ENCODE measurements at places on chromosomes 5 and 9.

DNA sequence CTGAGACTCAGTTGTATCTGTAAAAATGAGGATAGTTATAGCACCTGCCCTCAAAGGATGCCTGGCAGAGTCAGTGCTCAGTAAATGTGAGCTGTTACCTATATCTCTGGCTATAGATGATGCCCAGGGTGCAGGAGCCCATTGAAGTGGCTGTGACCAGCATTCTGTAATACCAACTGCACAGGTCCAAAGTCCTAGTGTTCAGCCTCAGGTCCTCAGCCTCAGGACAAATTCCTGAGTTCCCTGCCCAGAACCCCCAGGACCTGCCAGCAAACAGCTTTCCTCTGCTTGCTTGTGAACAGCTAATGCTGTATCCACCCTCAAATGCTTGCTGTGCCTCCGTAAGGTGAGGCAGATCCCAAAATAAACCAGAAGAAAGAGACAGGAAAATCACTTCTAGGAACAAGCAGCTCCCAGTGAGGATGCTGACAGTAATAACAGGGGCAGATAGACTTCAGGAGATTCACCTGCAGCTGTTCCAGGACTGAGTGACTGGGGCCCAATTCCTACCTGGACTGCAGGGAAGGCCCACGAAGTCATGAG is 80.8 kb downstream of the SIL1 start:
- DNase-seq: no peak

GRCh38 chr5:170179626-170180025 is 53.2 kb upstream of the C5orf58 start:
- no peak for DNase-seq

DNA sequence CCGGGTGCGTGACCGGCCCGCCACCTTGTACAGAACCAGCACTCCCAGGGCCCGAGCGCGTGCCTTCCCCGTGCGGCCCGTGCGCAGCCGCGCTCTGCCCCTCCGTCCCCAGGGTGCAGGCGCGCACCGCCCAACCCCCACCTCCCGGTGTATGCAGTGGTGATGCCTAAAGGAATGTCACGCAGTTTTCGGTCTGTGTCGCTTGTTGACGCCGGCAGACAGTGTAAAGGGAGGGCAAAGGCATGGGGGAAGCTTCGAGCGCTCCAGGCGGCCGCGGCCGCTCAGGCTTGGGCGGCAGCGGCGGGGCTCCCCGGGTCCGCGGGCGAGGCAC is 1.3 kb downstream of the LRRC26 start:
- DNase-seq: no peak

DNA sequence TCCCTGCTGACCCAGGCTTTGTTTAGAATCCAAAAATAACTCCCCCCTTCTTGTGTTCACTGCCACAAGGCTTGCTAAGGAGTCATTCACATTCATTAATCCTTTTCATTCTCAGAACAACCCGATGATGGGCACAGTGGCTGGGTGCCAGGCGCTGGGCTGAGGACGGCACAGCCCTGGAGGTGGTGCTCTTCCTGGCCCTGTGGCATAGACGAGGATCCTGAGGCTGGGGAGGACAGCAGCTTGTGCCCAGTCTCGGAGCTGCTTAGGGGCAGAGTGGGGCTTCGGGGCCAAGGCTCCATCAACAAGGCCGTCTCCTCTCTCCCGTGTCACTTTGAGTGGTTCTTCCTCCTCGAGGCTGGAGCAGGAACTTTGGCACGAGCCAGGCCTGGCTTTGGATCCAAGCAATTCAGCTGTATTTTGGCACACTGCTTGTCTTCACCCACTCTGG is 166.7 kb downstream of the TTLL11 start:
- DNase-seq: no peak

- DNase-seq: no peak
These were observed 123.3 kb upstream of the TMEM161B start for GRCh38 chr5:88391991-88392390.

DNA sequence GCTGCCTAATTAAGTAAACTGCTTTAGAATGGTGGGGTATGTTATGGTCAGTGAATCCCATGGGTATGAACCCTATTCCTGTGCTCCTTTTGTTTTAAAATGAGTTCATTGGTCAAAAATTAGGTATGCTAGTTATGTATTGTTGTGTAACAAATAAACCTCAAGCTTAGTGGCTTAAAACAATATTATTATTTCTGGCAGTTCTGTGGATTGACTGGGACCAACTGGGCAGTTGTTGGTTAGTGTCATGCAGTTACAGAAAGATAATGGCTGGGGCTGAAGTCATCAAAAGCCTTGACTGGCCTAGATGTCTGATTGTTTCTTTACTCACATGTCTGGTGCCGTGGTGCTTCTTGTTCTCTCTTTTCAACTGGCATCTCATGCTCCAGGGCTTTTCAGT is 8.9 kb upstream of the PTAR1 start:
- DNase-seq: no peak

GRCh38 chr5:157132281-157132612 is 10.4 kb downstream of the MED7 start:
- no peak for DNase-seq

DNA sequence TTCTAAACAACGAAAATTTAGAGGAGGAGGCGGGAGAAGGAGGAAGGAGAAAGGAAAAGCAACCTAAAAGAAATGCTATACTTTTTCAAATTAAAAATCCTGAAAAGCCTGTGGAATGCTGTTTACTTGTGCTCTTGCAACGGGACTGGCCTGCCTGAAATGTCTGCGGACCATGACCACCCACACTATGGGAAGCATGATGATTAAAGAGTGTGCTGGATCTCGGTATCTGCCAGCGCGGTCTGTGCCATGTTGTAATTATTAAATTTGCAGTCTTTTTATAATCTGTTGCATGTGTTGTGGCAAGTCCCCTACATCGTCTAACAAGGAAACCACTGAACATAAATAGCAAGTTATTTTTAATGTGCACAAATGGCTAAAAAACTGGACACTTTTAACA is 111.4 kb downstream of the FANCC start:
- DNase-seq: no peak

DNA sequence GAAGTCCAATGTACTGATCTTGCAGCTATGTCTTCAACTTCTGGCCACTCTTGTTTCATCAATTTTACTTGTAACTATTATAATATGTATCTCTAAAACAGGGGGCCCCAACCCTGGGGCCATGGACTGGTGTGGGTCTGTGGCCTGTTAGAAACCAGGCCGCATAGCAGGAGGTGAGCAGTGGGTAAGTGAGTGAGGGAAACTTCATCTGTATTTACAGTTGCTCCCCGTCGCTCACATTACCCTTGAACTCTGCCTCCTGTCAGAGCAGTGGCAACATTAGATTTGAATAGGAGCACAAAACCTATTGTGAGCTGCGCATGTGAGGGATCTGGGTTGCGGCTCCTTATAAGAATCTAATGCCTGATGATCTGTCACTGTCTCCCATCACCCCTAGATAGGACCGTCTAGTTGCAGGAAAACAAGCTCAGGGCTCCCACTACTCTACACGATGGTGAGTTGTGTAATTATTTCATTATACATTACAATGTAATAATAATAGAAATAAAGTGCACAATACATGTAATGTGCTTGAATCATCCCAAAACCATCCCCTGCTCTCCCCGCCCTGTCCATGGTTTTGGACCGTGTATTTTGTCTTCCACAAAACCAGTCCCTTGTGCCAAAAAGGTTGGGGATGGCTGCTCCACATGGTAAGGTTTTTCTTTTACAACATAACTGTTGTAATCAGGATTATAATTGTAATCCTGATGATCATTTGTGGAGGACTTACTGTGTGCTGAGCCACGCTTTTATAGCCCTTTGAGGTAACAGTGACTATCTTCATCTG is 26.9 kb upstream of the SH3PXD2B start:
- DNase-seq: no peak

DNA sequence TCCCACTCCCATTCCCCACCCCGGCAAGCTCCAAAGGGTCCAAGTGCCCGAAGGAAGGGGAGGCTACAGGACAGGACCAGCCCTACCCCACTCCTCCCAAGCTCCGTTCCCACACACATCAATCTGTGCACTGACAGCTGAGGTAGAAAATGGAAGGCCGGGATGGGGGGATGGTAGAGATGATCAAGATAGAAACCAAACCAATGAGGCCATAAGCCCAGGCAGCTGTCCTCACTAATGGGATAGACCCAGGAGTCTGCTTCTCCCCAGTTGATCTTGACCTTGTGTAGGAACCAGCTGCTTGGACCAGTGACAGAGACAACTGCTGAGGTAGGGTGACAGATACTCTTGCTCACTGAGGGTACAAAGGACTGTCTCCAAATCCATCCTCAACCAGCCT is 38.6 kb downstream of the B4GALT1 start:
- no peak for DNase-seq

DNA sequence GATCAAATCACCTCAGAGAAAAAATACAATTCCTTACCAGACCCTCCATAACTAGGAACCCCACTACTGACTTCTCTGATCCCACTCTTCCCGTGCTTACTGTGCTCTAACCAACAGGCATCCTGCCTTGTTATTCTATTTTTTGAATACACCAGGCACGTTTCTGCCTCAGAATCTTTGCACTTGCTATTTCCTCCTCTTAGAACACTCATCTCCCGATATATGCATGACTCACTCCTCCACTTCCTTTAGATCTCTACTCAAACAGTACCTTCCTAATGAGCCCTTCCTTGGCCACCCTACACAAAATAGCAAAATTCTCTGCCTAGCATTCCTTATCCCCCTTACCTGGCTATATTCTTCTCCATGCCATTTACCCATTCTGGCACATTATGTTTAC is 43.9 kb downstream of the MAPKAP1 start:
- DNase-seq: no peak

DNA sequence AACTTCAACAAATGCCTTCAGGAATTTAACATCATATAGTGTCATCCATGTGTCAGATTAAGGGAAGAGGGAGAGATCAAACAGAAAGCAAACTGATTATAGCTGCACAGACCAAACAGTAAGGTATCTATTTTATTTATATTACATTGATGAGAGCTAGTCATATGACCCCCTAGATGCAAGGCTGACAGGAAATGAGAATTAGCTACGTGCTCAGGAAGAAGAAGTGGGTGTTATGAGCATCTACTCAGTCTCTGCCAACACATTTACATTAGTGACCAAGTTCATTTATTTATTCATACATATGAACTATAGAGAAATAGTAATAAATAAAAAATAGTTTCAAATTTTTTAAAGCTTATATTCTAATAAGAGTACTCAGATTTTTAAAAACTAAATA is 787.3 kb downstream of the KCTD16 start:
- DNase-seq: no peak

DNA sequence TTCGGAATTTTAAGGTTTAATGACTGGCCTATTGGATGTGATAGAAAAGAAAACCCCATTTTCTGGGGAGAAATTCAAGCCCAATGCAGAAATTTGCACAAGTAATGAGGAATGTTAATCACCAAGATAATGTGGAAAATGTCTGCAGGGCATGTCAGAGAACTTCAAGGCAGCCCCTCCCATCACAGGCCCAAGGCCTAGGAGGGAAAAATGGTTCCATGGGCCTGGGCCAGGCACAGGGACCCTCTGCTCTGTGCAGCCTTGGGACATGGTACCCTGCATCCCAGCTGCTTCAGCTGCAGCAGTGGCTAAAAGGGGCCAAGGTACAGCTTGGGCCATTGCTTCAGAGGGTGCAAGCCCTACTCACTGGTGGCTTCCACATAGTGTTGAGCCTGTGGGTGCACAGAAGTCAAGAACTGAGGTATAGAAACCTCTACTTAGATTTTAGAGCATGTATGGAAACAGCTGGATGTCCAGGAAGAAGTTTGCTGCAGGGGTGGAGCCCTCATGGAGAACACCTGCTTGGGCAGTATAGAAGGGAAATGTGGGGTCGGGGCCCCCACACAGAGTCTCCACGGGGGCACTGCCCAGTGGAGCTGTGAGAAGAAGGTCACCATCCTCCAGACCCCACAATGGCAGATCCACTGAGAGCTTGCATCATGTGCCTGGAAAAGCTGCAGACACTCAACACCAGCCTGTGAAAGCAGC is 12.2 kb downstream of the FBXO10 start:
- DNase-seq: no peak

- no peak for DNase-seq
These were observed 371.1 kb downstream of the SPOCK1 start for GRCh38 chr5:137128012-137128411.

GRCh38 chr5:38835887-38836286 is 9.9 kb upstream of the OSMR start:
- no peak for DNase-seq

GRCh38 chr5:112346411-112347044 is 72.5 kb downstream of the EPB41L4A start:
- no peak for DNase-seq

GRCh38 chr5:131475541-131475941 is 159.5 kb downstream of the RAPGEF6 start:
- DNase-seq: no peak

- DNase-seq: no peak
These were observed 105.1 kb downstream of the PHF2 start for GRCh38 chr9:93681269-93682154.

- DNase-seq: no peak
These were observed 131.3 kb upstream of the ADRA1B start for GRCh38 chr5:159784993-159785392.

DNA sequence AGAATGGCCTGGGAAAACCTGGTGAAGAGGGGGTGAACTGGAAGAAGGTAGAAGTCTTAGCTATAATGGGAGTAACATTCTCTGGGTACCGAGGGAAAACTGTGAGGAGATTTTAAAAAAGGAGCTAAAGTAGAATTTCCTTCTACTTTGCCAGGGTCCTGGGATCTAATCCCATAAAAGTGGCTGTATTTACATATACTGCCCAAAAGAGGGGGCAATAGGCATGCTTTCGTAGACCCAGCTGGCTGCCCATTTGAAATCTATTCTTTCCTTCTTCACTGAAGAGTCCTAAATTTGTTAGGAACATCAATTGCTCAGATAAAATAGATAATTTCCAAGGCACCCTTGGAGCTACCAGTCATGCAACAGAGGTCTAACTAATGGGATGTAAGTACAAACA is 159.2 kb downstream of the CDC42SE2 start:
- no peak for DNase-seq

DNA sequence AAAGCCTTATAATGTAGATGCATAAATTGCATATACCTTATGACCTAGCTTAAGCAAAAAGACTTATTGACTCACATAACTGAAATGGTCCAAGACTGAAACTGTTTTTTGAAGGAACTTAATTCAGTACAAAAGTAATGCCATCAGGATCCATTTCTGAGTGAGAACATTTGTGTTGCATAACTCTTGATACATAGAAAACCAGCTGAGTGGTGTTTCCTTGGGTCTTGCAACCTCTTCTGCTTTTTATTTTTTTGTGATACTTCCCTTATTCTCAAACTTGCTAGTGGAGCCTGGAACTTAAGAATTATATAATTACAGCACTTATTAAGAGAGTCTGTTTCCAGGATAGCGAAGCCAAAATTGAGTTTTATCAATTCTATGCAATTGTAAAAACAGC is 272.0 kb downstream of the MAN2A1 start:
- no peak for DNase-seq

DNA sequence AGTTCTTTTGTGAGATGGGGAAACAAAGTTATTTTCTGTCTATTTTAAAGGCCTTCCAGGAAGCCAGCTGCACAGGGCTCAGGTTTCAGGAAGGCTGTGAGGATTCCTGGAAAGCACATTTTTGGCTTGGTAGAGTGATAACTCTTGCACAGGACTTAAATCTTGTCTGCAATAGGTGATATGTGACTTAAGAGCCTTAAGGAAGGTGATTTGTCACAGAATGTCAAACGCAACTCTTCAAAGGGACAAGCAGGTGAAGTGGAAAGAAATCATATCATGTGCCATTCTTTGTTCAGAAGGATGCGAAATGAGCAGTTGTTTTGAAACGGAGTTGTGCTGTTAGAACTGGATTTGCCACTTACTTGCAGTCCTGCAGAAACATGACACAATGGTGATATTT is 459.3 kb downstream of the MAT2B start:
- DNase-seq: peak; percentile 2

- DNase-seq: no peak
These were observed 48.2 kb upstream of the ASS1 start for GRCh38 chr9:130396581-130396980.

- no peak for DNase-seq
These were observed 128.9 kb downstream of the STARD4 start for GRCh38 chr5:111383288-111383970.

All from non-pigmented ciliary epithelial cell (primary cell).